ENCODE measurements at places on chromosomes 7 and 10.
A peak's percentile ranks its signal among the peaks of the same experiment; 100 is the strongest.

GRCh38 chr7:127359011-127359410 lies 33.5 kb downstream of the ZNF800 start:
- no peak for DNase-seq

DNA sequence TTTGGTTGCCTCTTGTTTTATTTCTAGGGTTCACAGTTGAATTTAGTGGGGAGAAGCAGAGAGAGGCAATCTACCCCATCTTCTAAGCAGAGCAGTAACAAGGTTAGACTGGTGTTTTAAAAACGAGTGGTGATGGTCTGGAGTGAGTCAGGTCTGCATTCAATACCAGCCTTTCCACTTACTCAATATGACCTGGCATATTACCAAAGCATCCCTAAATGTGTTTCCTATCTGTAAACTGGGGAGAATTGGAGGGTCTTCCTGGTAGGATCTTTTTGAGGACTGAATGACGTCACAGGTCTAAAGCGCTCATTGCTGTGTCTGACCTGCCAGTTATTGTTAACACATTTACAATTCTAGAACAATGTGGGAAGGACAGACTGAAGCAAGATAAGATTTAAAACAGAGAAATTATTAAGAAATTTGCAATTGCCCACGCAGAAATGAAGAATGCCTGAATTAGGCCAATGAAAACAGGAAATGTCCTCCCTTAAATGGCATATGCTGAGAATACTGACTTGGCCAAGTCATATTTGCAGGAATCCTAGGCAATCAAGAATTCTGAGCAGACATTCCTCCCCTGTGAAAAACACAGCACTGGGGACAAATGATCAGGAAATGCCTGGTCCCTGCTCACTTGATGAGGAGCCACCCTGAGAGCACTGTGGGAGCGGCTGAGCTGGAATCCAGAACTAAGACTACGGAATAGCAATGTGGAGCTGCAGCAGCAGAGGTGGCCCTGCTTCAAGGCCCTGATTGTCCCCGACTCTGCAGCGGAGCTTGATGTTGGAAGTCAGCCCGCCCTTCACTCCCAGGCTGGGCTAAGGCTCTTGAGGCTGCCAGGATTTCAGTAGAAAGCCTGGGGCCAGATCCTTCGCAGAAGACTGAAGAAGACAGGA lies 184.5 kb upstream of the CXCL12 start:
- DNase-seq, result no peak

DNA sequence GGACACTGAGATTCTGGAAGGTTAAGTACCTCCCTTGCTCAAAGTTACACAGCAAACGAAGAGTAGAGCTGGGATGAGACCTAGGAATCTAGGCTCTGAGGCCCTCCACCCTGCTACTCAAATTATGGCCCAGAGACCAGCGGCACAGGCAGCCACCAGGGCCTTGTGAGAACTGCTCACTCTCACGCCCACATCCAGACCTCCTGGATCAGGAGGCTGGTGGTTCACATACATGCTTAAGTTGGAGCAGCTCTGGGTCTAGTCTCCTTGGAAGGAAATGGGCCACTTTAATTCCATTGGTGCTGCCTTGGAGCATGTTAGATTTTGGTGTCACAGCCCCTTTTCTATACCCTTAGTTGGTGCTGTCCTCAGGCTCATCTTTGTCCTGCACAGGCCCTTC lies 41.9 kb downstream of the ADRA2A start:
- DNase-seq, result no peak

DNA sequence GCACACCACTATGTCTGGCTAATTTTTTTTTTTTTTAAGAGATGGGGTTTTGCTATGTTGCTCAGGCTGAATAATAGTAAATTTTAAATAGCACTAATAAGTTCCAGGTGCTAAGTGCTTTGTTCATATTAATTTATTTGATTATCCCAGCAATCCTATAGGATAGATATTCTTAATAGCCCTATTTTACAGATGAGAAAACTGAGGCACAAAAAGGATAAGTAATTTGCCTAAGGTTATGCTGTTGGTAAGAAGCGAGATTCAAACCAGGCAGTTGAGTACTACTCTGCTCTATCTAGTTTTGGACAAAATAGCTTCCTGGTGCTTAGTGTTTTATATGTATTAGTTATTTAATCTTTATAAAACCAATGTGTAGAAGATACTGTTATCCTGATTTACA lies 72.5 kb upstream of the STRIP2 start:
- DNase-seq, result no peak

GRCh38 chr7:50923476-50923875 lies 140.8 kb upstream of the GRB10 start:
- DNase-seq, result no peak

GRCh38 chr7:69622960-69623359 lies 24.7 kb downstream of the AUTS2 start:
- DNase-seq, result no peak

DNA sequence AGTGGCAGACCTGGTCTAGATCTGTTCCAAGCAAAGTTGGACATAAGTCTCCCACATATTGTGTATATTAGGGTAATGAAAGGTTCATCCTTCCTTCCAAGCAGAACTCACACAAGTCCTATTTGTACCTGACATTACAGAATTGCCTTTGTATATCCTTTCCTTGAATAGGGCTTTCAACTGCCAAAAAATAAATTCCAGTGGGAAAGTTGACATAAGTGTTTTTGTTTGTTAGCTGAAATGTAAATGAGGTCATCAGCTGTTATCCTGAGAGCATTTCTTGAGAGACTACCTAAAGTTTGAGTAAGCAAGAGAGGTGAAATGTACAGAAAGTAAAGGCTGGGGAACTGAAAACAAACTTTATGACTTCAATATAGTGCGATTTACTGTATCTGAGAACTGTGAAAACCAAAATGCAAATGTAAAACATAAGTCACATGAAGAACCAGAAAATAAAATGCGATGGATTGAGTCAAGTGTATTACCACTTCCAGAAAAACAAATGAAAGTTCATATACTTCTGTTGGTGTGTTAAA lies 527.3 kb upstream of the SEMA3D start:
- DNase-seq, result no peak

DNA sequence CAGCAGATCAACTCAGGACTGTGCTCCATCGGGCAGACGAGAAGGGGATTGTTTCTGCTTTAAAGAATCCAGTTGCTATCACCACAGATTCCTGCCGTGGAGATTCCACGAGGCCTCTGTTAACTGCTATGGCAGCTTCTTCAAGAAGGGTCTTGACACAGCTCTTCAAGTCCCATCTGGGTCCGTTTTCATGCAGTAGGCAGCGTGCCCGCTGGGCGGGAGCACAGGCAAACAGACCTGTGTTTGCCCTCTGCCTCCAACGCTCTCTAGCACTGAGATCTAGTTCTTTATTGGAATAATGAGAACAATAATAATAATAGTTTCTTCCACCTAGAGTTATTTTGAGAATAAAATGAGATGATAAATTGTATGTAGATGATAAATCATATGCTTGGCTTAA lies 127.2 kb upstream of the SP8 start:
- DNase-seq, result no peak

- DNase-seq, result no peak
Measured at GRCh38 chr10:26857991-26858706, 2.6 kb downstream of the ABI1 start.

- no peak for DNase-seq
Measured at GRCh38 chr7:30144657-30145306, 10.0 kb downstream of the MTURN start.

GRCh38 chr7:117982071-117983055 lies 109.1 kb upstream of the CTTNBP2 start:
- no peak for DNase-seq

DNA sequence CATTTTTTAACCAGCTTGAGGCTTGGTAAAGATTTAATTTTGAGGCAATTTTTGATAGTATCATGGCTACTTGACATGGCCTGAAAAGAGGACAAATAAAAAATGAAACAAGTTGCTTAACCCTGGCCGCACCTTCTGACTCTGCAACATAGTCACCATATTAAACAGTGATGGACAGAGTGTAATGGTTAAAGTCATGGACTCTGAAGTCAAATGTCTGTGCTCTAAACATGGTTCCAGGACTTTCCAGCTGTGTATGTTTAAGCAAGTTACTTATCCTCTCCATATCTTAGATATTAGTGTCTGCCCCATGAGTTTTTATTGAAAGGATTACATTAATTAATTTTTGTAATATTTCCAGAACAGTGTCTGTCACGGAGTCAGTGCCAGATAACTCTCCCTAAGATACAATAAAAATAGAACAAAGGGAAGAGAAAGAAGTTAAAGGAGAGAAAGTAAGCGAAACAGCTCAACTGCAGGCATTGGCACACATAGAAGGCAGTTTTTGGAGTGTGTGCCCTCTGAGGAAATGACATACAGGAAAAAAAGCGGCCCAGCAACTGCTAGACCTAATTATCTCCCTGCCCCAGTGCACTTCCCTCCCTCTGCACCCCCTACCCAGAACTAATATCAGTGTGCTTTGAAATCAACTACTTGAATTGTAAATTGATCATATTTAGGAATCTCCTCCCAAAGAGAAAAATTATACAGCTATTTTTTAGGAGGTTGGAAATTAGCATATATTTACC lies 65.3 kb downstream of the MACC1 start:
- DNase-seq, result no peak

DNA sequence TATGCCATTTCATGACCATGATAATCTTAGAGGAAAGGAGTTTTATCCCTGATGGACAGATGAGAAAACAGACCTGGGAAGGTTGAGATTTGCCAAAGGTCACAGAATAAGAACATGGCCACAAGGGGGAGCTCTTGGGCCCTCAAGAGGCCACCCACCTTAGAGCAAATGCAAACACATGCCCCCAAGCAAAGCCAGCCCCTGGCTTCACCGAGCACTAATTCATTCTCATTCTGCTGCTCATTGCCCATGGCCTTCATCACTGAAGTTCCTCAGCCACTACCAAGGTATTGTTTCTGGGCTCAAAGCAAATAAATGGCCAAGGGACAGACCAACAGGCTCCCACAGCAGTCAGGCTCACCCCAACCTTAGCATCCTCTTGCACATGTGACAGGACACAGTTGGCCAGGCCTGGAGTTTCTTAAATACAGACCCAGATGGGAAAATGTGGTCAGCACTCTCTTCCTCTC lies 44.2 kb downstream of the PDLIM1 start:
- DNase-seq, result peak; percentile 26

- DNase-seq, result no peak
Measured at GRCh38 chr7:22350466-22351328, 6.3 kb downstream of the RAPGEF5 start.
